Epithelial cell of proximal tubule (primary cell): ENCODE measurements at places on chromosomes 3 and 15.

DNA sequence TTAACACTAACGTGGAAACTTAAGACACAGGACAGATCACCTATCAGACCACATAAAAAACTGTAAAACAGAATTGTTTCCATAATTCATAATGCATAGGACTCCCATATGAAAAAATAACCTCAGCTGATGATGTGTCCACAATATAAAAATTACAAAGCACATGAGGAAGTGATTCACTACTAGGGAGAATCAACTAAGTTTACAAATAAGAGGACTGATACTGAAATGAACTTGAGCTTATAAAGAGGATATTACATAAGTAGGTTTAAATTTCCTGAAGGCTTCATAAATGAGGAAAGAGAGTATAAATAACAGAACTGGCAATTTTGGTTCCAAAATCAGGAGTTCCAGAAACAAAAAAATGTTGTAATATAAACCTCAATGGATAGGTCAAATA, 111.9 kb downstream of the SAMMSON start:
- DNase-seq, result no peak

GRCh38 chr3:45968149-45968548, 24.9 kb downstream of the CXCR6 start:
- DNase-seq, result no peak

GRCh38 chr3:56622381-56622780, 60.7 kb downstream of the TASOR start:
- no peak for DNase-seq

- DNase-seq, result no peak
These were observed 27.7 kb downstream of the CHDH start for GRCh38 chr3:53818221-53819162.
